ENCODE measurements at places on chromosomes 12 and 14.
A peak's percentile ranks its signal among the peaks of the same experiment; 100 is the strongest.

- DNase-seq: no peak
Observed at GRCh38 chr14:73750531-73750901, 36.3 kb upstream of the PNMA1 start.

GRCh38 chr14:90556012-90556477 lies 159.2 kb downstream of the CALM1 start:
- DNase-seq: peak; percentile 76

- no peak for DNase-seq
Observed at GRCh38 chr14:72000907-72001306, 68.7 kb downstream of the RGS6 start.

GRCh38 chr12:95218150-95219133 lies 835 bp downstream of the VEZT start:
- no peak for DNase-seq

DNA sequence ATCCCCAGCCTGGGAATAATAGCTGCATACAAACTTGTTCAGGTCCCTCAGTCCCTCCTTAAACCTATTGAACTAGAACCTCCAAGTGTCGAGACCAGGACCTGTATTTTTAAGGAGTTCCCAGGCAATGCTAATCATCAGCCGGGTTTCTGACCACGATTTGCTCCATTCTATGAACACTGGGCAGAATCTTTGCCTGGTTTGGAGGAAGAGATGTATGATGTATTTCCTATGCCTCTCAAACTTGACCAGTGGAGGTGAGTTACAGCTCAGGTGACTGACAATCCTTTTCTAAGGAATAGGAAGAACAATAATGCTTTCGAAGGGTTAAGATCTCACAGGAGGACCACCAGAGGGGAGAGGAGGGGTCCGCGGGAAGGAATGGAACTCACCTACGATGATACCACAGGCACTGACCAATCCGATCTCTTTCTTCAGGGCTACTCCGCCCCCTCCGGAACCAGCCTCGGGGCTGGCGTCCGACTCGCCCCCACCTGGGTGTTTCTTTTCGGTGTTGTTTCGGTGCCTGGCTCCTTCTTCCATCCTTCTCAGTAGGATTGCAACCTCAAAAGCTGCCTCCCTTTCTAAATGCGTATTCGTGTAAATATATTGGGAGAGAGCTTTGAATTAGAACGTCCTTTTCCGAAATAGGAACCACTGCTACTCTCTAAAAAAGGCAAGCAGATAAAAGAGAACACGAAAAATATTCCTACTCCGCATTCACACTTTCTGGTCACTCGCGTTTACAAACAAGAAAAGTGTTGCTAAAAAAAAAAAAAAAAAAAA lies 895 bp downstream of the SLC7A8 start:
- peak; percentile 87 for DNase-seq

DNA sequence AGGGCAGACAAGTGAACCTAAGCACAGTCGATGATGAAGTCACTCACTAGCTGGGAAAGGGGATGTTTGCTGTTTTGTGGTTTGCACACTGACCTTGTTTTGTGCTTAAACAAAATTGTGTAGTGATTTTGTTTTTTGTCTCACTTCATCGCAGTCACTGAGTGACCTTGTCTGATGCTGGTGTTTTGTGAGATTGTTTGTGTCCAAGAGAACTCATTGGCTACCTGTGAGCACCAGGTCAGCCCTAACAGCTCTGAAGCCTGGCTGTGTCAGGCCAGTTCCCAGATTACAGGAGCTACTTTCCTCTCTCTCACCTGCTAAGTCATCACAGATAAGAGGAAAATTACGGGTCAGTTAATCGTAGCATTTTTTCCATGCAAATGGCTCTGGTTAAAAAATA lies 3.9 kb upstream of the ESYT1 start:
- no peak for DNase-seq

- no peak for DNase-seq
Observed at GRCh38 chr12:110791589-110791988, 48.9 kb upstream of the PPP1CC start.

GRCh38 chr14:31320216-31320615 lies 100.1 kb downstream of the HEATR5A start:
- DNase-seq: no peak

GRCh38 chr12:19869413-19869812 lies 430.1 kb downstream of the AEBP2 start:
- no peak for DNase-seq

DNA sequence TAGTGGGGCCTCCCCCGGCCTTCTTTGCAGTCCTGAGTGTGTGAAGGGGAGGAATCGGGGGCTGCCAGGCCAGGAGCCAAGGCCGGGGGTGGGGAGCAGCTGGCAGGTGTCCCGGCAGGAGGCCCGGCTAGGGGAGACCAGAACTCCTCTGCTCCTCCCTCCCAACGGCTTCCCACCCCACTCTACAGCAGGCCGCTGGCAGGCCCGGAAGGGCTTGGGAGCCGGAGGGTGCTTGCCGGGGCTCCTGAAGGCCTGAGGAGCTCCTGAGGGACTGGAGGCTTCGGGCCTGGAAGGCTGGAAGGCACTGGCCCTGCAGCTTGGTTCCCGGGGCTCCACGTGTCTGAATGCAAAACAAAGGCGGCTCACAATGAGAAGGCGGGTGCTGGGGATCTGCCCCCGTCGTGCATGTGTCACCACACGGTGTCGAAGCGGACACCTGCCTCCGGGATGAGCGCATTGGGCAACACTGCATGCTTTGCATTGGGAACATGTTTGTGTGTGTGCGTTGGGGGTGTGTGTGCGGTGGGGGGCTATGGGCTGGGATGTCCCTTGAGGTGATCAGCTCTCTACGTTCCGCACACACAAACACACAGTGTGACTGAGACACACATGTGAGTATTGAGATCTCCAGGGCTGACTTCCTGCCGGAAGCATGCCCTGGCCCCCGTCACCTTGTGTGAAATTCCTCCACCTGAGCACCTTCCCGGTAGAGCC lies 30.9 kb upstream of the ANKRD9 start:
- DNase-seq: peak; percentile 59

GRCh38 chr14:99101855-99102461 lies 170.0 kb downstream of the BCL11B start:
- DNase-seq: no peak

DNA sequence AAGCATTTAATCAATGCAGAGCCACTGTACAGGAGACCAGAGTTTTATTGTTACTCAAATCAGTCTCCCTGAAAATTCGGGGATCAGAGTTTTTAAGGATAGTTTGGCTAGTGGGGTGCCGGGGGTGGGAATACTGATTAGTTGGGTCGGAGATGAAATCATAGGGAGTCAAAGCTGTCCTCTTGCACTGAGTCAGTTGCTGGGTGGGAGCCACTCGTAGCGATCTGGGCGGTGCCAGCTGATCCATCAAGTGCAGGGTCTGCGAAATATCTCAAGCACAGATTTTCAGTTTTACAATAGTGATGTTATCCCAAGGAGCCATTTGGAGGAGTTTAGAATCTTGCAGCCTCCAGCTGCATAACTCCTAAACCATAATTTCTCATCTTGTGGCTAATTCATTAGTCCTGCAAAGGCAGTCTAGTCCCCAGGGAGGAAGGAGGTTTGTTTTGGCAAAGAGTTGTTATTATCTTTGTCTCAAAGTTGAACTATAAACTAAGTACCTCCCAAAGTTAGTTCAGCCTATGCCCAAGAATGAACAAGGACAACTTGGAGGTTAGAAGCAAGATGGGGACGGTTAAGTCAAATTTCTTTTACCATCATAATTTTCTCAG lies 169.4 kb upstream of the PLEKHG7 start:
- DNase-seq: no peak

GRCh38 chr14:96065661-96066459 lies 26.7 kb downstream of the C14orf132 start:
- DNase-seq: peak; percentile 52

DNA sequence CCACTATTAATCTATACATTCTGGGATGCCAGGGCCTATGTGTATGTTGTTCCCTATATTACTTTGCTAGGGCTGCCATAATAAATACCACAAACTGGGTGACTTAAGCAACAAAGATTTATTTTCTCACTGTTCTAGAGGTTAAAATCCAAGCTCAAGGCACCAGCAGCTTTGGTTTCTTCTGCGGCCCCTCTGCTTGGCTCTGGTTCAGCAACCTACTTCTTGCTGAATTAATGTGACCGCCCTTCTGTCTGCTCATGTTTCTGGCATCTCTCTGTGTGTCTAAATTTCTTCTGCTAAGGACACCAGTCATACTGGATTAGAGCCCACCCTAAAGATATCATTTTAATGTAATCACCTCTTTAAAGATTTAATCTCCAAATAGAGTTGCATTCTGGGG lies 84.7 kb downstream of the ZNF664 start:
- no peak for DNase-seq

- DNase-seq: peak; percentile 45
Observed at GRCh38 chr12:76250256-76250655, 98.0 kb downstream of the BBS10 start.

- DNase-seq: no peak
Observed at GRCh38 chr14:104120281-104120741, 18.1 kb upstream of the KIF26A start.

DNA sequence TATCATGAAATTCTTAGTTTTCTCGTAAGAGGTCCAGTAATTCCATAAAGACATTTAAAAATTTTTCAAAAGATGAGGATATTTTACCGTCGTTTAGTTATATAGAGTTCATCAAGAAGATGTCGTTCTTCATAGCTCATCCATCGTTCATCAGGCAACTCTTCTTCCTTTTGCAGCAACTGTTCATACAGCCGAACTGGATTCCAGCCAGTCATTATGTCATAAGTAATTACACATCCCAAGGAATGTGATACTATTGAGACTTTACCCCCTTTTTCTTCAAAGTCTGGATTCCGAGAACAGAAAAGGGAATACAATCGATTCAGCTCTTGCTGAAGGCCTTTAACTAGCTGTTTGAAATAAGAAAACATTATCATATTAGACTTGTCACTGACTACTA lies 90.3 kb downstream of the DDHD1 start:
- DNase-seq: no peak

DNA sequence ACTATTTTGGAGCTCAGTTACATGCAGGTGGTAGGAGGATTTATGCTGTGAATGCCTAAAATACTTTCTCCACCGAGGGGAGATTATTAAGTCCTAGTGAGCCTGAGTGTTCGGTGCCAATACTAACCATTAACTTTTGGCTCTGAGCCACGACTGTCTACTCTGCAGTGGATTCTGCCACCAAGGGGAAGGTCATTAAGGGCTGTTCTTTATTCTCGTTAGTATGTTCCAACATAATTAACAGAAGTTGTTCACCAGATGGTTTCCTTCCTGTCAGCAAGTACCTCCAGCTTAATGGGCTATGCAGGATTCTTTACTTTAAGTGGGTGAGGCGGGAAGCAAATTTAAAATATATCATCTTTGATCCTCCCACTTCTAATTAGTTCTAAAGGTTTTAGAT lies 326.3 kb downstream of the BMP4 start:
- DNase-seq: no peak

DNA sequence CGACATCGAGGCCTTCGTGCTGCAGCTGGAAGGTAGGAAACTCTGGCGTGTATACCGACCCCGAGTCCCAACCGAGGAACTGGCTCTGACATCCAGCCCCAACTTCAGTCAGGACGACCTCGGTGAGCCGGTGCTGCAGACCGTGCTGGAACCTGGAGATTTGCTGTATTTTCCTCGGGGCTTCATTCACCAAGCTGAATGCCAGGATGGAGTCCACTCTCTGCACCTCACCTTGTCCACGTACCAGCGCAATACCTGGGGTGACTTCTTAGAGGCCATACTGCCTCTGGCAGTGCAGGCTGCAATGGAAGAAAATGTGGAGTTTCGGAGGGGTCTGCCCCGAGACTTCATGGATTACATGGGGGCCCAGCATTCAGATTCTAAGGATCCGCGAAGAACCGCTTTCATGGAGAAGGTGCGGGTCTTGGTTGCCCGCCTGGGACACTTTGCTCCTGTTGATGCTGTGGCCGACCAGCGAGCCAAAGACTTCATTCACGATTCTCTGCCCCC lies 1.4 kb downstream of the RIOX1 start:
- DNase-seq: no peak

DNA sequence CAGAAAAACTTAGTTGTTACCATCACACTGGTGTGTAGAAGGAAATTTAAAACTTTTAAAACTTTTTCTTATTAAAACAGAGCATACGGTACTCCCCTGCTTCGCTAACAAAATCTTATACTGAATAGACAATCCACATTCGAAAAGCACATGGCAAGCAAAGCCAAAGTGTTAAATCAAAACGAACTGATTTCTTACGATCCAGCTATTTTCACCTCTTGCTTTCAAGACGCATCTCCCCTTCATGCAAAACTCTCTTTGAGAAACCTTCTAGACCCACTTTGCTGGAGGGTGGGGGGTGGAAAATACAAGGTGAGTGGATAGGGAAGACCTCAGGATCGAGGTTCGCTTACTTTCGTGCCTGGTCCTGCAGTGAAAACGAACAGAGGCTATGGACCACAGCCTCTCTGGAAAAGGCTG lies 328 bp downstream of the INTS13 start:
- no peak for DNase-seq

DNA sequence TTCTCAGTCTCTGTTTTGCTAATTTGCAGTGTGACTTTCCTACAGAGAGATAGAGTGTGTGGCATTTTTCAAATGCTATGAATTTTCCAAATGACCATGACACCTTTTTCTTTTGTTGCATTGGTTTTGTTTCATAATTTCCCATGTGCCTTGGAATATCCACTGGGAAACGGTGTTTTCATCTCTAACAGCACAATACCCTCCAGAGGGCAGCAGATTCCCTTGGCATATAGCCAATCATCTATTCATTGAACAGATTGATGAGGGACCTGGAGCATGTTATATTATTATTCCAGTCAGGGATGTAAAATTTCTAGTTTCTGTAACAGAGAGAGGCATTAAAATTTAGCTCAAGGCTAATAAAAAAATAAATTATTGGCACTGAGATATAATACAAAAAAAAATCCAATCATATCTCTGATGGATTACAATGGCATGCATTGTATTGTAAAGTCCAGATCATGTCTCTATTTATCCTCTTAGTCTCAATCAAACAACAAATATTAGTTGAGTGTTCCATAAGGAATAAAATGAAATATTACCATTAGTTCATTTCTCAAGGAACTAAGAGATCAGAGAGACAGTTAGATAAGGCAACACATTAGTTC lies 29.6 kb upstream of the NTN4 start:
- peak; percentile 33 for DNase-seq

- peak; percentile 56 for DNase-seq
Observed at GRCh38 chr12:67811437-67812361, 163.2 kb downstream of the DYRK2 start.

GRCh38 chr14:98682726-98683125 lies 589.3 kb downstream of the BCL11B start:
- DNase-seq: no peak

- no peak for DNase-seq
Observed at GRCh38 chr14:102293781-102294180, 11.2 kb downstream of the MOK start.

GRCh38 chr12:80173083-80173864 lies 73.9 kb downstream of the OTOGL start:
- peak; percentile 94 for DNase-seq

GRCh38 chr14:92973261-92973797 lies 50.4 kb downstream of the CHGA start:
- DNase-seq: peak; percentile 76

GRCh38 chr12:49043856-49044258 lies 16.7 kb downstream of the KMT2D start:
- peak; percentile 79 for DNase-seq

DNA sequence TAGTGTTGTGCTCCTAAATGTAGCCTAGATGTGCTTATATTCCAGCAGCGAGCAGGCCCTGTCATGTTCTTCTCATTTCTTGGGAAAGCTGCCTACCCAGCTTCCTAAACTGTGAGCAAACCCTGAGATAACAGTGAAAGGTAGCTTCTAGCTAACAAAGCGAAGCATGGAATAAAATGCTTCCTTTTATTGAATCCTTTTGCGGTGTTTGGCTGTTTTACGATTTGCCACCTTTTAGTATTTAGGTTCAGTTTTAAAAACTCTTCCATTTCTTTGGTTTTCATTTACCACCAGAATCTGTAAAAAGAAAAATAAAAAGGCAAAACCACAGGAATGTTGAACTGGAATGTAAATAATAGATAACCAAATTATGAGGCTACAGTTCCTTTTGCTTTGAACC lies 5.0 kb upstream of the PKP2 start:
- peak; percentile 56 for DNase-seq

Measured in mesendoderm (in vitro differentiated cells).